ENCODE measurements at places on chromosomes 7 and 10.

- H3K36me3 ChIP-seq = no peaks in the 10 kb centered on the region
- H3K27me3 ChIP-seq = no peaks in the 10 kb centered on the region
- no peak for DNase-seq
- no peak overlapping the region for H3K27ac ChIP-seq
Observed at GRCh38 chr7:12002428-12002827, 170.4 kb upstream of the THSD7A start.

GRCh38 chr7:48094861-48095293, 5.8 kb downstream of the UPP1 start:
- H3K27ac ChIP-seq = no peak overlapping the region
- no peak overlapping the region for H3K4me3 ChIP-seq

- no peaks in the 10 kb centered on the region for H3K27me3 ChIP-seq
- no peak overlapping the region for H3K4me3 ChIP-seq
- no peak overlapping the region for H3K27ac ChIP-seq
- H3K4me1 ChIP-seq = no peaks in the 10 kb centered on the region
- no peaks in the 10 kb centered on the region for H3K36me3 ChIP-seq
Observed at GRCh38 chr7:51027106-51027934, 244.6 kb upstream of the GRB10 start.

DNA sequence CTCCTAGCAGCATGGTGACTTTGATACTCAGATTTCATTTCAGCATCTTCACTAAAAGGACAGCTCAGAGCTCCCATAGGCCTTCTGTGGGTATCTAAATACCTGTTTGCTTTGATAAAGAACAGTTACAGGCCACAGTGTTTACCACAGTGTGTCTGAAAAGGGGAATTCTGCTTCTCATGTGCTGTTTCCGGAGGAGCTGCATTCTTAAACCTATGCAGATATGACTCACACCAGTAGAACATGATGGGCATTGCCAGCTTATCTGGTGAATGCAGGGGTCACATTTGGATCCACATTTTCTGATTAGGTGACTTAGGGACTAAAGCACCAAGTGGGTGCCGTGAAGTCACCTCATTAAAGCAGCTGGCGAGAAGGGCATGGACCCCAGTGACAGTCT, 52.6 kb downstream of the TRRAP start:
- no peak overlapping the region for H3K27ac ChIP-seq
- H3K27me3 ChIP-seq = no peaks in the 10 kb centered on the region
- H3K4me1 ChIP-seq = no peaks in the 10 kb centered on the region
- H3K36me3 ChIP-seq = peaks cover 94% of the 10 kb centered on the region
- no peak overlapping the region for H3K4me3 ChIP-seq
- DNase-seq = no peak

- H3K4me3 ChIP-seq = no peak overlapping the region
- no peak for DNase-seq
- H3K27ac ChIP-seq = no peak overlapping the region
- no peaks in the 10 kb centered on the region for H3K36me3 ChIP-seq
- H3K4me1 ChIP-seq = no peaks in the 10 kb centered on the region
Observed at GRCh38 chr10:76033457-76034196, 602.2 kb downstream of the LRMDA start.

GRCh38 chr10:112382515-112383235, 8.8 kb downstream of the ACSL5 start:
- H3K4me3 ChIP-seq = no peak overlapping the region
- no peak for DNase-seq
- peaks cover 12% of the 10 kb centered on the region for H3K36me3 ChIP-seq
- H3K4me1 ChIP-seq = peaks cover 4% of the 10 kb centered on the region
- H3K27ac ChIP-seq = no peak overlapping the region

GRCh38 chr10:65581426-65582026, 1344.3 kb upstream of the LRRTM3 start:
- H3K27ac ChIP-seq = no peak overlapping the region

DNA sequence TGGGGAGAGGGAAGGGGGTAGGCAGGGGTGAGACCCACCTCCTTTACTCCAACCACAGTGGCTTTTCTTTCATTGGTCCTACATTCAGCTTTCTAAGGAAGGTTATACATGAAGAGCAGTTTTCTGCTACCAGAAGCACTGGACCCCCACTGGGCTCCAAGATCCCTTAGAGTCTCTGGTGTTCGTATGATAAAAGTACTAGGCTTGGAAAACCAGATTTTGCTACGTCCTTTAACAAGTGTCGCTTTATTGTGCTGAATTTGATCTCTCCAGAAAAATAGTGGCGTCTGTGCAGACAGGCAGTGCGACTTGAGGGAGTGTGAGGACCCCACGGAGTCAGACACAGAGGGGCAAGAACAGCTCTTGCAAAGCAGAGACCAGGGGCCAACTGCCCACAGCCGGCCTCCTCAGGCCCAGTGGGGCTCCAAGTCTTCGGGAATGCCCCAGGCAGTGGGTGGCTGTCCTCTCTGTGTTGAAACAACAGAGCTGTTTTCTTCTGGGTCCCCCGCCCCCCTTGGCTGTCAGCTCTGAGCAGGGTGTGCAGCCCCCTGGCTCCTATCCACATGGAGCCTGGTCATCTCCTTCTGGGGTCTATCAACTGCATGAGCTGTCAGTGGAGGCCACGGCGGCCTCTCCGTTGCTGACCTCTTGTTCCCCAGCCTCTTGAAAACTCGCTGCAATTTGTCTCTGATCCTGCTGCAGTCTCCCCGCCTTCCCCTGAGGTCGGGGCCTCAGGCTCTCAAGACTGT, 333.2 kb downstream of the RPS24 start:
- DNase-seq = no peak
- no peaks in the 10 kb centered on the region for H3K36me3 ChIP-seq
- H3K4me1 ChIP-seq = peaks cover 6% of the 10 kb centered on the region
- no peak overlapping the region for H3K4me3 ChIP-seq

DNA sequence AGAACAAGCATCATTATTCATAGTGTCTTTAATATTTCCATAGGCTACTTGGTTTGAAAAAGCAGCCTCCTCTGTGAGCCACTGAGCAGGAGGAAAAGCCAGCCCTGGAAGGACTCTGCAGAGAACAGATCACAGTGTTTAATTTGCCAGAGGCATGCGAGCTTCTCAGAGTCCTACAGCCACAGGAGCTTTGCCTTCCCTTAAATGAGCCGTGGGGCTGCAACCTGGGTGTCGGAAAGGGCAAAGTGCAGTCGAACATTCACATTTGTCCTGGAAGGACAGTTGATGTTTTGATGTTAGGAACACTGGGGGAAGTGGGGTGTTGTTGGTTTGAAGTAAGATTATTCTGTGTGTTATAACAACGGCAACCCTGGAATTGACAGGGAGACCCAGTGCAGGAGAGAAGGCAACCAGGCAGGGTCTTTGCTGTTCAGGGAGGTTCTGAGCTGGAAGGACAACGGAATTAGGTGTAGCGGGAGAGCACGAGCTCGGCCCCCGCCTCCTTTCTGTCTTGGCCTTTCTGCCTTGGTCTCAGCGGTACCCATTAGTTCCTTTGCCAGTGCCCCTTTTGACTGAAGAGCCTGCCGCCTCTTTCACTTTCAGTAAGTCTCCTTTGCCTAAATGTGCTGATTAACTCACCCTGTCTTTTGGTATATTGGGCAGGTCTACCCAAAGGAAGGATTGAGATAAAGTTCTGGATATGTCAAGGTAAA, 192.3 kb upstream of the PITRM1 start:
- no peaks in the 10 kb centered on the region for H3K27me3 ChIP-seq
- no peak for DNase-seq
- H3K4me3 ChIP-seq = no peak overlapping the region
- H3K4me1 ChIP-seq = no peaks in the 10 kb centered on the region
- no peaks in the 10 kb centered on the region for H3K36me3 ChIP-seq
- no peak overlapping the region for H3K27ac ChIP-seq

- H3K4me1 ChIP-seq = no peaks in the 10 kb centered on the region
- no peak overlapping the region for H3K27ac ChIP-seq
- no peak overlapping the region for H3K4me3 ChIP-seq
- DNase-seq = no peak
- no peaks in the 10 kb centered on the region for H3K36me3 ChIP-seq
Observed at GRCh38 chr10:24133835-24134234, 75.1 kb upstream of the KIAA1217 start.

DNA sequence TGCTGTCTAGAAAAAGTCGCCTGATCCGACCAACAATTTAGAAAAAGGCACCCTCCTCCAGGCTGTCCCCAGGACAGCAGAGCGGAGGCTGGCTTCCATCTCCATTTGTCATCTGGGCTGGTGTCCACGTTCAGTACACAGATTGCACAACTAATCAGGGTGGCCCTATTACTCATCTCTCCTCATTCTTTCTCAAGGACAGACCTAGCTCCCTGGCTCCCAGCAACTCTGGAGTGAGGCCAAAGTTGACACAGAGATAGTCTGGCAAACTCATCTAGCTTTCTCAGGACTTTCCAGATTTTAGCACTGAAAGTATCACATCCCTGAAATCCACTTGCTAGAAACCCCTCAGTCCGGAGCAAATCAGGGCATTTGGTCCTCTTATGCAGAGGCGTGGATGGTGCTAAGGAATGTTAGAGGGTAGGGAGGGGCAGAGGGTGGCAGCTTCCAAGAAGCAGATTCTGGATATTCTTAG, 75.1 kb downstream of the DNAH11 start:
- H3K4me3 ChIP-seq = no peak overlapping the region
- H3K27ac ChIP-seq = no peak overlapping the region
- DNase-seq = no peak
- H3K4me1 ChIP-seq = no peaks in the 10 kb centered on the region

DNA sequence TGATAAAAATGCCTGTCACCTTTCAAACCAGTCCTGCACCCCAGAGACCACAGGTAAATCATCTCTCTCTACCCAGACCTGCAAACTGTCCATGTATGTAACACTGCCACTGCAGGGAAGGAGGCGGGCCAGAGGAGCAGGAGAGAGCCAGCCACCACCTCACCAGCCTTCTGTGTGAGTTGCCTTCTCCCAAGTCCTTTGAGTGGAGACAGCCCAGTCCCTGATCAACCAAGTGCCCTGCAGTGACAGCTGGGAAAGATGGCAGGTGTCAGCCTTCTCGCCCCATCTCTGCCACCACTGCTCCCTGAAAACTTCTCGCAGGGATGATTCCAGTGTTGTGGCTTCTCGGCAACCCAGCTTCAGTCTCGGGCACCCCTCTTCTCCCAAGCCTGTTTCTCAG, 42.4 kb downstream of the MTURN start:
- H3K4me1 ChIP-seq = no peaks in the 10 kb centered on the region
- no peak overlapping the region for H3K27ac ChIP-seq
- no peaks in the 10 kb centered on the region for H3K27me3 ChIP-seq
- no peaks in the 10 kb centered on the region for H3K36me3 ChIP-seq
- no peak for DNase-seq

DNA sequence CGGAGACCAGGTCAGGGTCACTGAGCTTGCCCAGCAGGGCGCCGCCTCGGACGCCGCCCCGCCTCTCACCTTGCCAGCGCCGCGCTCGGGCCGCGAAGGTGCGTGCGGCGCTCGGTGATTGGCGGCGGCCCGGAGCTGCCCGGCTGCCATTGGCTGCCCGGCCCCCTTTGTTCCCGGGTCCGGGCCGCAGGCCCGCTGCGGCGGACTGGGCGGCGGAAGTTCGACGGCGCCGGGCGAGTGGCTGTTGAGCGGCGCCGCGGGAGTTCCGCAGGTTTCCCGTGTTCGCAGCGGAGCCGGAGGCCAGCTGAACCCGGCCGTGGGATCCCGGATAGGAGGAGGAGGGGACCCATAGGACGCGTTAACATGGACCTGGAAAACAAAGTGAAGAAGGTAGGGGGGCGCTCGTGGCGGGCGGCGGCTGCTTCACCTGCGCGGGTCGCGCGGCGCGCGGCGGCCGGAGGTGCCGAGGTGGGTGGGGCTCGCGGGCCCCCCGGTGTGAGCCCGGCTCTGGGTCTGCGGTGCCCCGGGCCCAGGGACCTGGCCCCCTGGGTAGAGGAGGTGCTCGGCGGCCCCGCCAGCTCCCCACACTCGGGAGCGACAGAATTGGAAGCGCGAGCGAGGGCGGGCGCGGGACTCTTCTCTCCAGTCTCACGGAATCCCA, at the start of gene TES:
TES (plus strand) TSS at position 195 of the 661 bp plus-strand sequence; CDS start at position 364, 169 bp downstream.
- no peaks in the 10 kb centered on the region for H3K27me3 ChIP-seq
- H3K4me1 ChIP-seq = peaks cover 8% of the 10 kb centered on the region
- peak within 1 kb of the TSS; percentile 49 for H3K27ac ChIP-seq
- DNase-seq = no peak
- no peak within 1 kb of the TSS for H3K4me3 ChIP-seq

- no peak overlapping the region for H3K4me3 ChIP-seq
- no peaks in the 10 kb centered on the region for H3K4me1 ChIP-seq
- no peak overlapping the region for H3K27ac ChIP-seq
- H3K27me3 ChIP-seq = no peaks in the 10 kb centered on the region
- no peak for DNase-seq
- no peaks in the 10 kb centered on the region for H3K36me3 ChIP-seq
Observed at GRCh38 chr10:129852829-129853561, 111.1 kb downstream of the EBF3 start.

DNA sequence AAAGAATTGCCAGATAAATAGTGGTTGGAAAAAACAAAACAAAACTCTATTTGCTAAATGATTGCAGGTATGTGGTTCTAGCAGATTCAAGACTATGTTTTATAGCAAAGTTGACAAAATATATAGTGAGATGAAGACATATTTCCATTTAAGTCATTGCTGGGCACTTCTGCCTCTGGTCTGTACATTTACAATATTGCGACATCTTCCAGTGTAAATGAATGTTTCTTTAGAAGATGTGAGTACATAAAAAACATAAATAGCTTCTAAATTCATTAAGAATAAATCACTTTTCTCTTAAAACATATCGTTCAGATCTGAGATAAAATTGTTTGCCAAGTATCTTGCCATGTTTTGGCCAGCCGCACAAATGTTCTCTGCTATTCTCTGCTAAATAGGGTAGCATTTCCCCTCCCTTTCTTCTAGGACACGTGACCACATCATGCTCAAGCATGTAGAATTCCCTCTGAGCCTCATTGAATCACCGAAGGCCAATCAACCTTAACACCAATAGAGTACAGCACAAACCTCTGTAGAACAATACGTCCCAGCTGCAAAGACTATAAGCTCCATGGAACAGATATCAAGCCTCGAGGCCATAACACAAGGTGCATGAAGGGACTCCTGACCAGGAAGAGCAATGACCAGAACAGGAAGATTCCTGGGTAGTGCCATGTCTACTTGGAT, 1173.3 kb downstream of the GATA3 start:
- H3K36me3 ChIP-seq = no peaks in the 10 kb centered on the region
- no peak for DNase-seq
- no peaks in the 10 kb centered on the region for H3K27me3 ChIP-seq
- no peak overlapping the region for H3K27ac ChIP-seq

DNA sequence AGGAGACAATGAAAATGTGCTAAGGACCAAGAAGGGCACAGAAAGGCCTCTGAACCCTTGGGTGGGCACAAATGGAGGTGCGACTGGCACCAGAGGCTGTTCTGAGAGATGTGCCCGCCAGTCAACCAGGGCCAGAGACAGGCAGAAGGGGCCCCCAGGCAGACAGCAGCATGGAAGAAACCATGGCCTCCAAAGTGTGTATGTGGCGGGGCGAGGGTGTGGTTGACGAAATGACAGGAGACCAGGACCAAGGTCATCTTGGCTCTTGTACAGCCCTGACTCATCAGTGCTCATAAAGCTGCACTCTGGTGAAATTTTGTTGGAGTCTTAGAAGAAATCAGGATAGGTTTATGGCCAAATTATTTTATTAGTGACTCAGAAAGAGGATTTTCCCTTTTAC, 4.0 kb upstream of the MRPS24 start:
- peaks cover 16% of the 10 kb centered on the region for H3K4me1 ChIP-seq
- H3K4me3 ChIP-seq = no peak overlapping the region
- H3K27me3 ChIP-seq = no peaks in the 10 kb centered on the region
- H3K36me3 ChIP-seq = peaks cover 34% of the 10 kb centered on the region
- no peak for DNase-seq

GRCh38 chr10:68871731-68872342, 29.3 kb upstream of the DDX50 start:
- H3K4me1 ChIP-seq = no peaks in the 10 kb centered on the region
- no peak overlapping the region for H3K27ac ChIP-seq
- no peaks in the 10 kb centered on the region for H3K27me3 ChIP-seq
- no peak for DNase-seq
- no peak overlapping the region for H3K4me3 ChIP-seq
- no peaks in the 10 kb centered on the region for H3K36me3 ChIP-seq
